ENCODE measurements at places on chromosomes 3 and 15.

- DNase-seq = no peak
These were observed 195.2 kb downstream of the SLCO3A1 start for GRCh38 chr15:92048739-92049138.

DNA sequence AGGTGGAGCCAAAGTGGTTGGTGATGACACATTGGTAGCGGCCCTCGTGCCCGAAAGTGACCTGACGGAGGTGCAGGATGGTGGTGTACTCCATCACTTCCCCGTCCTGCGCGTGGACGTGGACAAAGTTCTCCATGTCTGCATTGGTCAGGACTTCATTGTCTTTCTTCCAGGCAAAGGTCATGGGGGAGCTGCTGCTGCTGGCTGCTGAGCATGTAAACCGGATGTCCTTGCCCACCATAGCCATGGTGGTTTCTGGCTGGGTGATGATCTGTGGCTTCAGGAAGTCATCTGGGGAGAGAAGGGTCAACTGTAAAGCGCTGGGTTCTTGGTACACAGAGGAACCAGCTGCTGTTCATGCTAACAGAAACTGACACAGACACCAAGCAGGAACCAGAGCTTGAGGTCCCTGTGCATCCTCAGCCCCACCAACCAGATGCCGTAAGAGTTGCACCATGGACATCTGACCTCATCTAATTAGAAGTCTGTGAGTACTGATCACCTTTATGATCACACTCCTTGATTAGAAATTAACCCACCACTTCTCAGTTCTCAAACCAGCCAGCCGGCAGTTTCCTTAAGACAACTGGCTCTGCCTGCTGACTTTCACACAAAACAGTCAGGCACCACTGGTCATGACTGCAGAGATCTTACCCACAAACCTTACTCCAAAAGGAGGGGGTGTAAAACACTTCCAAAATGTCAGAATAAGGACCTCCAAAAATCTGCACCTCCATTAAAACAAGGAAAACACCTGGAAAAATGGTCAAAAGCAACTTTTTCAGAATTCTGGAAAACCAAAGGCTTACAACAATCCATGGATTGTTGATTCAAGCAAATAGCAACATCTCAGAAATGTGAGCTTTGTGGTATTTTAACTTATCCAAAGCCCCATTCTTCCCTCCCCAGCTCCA is 114.6 kb downstream of the LRIG1 start:
- peak; percentile 67 for DNase-seq

GRCh38 chr3:127629467-127630403 is 750 bp downstream of the PODXL2 start:
- DNase-seq = no peak

DNA sequence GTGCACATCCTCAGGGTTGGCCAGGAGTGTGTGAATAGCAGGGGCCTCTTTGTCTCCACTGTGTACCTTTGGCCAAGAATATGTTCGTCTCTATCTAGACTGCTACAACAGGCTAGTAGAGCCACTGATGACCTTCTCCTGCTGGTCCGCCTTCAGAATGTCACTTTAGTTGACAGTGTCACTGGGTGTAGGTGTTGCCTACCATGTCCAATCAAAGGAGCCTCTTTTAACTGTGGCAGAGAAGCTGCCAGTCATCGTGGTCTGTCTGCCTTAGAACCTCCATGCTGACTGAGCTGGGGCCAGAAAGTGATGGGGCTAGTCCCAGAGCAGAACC is 40.1 kb downstream of the OXSR1 start:
- DNase-seq = no peak

GRCh38 chr3:9231471-9231870 is 18.0 kb downstream of the SRGAP3 start:
- no peak for DNase-seq

DNA sequence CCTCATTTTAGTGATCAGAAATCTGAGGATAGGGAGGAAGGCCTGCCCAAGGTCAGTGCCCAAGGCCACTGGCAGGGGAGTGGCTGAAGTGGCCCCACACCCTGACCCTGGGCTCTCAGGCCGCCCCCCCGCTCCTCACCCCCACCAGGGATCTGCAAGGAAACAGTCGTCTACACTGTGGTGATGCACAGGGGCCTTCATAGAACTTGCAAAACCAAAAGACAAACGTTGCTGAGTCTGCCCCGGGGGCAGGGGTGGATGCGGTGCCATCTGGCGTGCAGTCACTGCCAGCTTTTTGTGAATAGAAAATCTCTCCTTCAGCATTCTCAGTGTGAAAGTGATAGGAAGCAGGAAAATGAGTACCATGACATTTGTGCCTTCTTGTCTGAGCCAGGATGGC is 41.3 kb downstream of the WHAMM start:
- DNase-seq = peak; percentile 65
